ENCODE measurements at places on chromosomes 5 and 9.

DNA sequence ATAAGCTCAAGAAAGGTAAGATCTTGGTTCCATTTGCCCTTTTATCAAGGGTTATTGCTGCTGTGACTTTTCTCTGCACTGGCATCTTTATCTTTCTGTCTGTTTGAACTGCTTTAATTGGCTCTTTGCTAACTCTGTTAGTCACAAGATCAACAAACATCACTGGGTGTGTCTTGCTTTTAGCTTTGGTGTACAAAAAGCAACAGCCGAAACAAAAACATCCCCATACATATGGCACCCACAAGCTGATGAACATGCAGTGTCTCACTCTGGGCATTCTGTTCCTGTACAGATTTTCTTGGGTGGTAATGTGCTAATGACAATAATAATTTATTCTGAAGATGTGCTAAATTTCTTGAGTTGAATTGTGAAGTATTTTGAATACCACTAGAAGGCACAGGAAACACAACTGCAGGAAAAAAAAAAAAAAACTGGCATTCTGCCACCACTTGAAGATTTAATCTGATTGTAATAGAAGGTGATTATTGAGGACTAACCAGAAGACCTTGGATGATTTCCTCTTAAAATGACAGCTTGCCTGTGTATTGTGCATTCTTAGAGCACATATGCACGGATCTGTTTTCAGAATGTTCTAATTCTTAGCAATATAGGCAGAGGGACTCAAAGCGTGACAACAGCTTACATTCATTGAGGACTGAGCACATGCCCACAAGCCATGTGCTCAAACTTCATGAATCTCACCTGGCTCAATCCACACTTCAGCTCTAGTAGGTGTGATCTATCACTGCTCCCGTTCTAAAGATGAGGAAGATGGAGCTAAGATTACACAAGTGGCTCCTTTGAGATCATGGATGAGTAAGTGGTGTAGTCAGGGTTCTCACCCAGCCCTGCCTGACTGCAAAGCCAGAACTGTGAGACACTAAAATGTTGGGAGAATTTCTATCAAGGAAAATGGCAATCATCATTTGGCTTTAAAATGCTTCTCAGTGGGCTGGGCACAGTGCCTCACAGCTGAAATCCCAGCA lies 96.4 kb downstream of the EBF1 start:
- no peak for DNase-seq

- DNase-seq: no peak
Observed at GRCh38 chr5:57527870-57528269, 45.3 kb upstream of the ACTBL2 start.

DNA sequence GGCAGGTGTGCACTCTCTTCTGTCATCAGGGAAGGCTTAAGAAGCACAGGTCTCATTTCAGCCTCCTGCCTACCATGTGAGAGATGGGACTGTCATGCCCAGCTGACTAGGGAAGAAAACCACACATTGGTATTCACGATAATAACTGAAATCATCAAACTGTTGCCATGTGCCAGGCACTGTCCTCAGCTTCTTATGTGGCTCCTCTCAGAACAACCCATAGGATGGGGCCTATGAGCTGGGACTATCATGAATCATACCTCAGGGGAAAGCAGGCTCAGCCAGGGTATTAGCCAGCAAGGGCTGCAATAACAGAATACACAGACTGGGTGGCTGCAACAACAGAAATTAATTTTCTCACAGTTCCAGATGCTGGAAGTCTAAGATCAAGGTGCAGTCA lies 3.3 kb downstream of the AFAP1L1 start:
- DNase-seq: no peak

DNA sequence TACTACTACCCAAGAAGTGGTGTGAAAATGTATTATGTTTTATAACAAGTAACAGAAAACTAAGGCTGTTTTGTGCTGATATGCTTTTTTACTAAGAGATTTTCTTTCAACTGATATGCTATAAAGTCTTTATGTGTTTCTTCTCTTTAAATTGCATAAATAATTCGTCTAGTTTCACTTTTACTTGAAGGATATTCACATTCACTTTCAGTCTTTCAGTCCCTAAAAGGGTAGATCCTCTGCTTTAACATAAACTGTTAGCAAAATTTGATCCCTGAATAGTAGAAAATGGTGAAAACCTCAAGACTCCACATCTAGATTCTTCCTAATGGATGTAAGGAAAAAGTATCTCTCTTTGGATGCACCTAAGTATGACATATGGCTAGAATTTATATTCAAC lies 69.0 kb upstream of the FST start:
- DNase-seq: no peak

GRCh38 chr9:135907006-135907430 lies 328 bp downstream of the CAMSAP1 start:
- DNase-seq: peak; percentile 30

DNA sequence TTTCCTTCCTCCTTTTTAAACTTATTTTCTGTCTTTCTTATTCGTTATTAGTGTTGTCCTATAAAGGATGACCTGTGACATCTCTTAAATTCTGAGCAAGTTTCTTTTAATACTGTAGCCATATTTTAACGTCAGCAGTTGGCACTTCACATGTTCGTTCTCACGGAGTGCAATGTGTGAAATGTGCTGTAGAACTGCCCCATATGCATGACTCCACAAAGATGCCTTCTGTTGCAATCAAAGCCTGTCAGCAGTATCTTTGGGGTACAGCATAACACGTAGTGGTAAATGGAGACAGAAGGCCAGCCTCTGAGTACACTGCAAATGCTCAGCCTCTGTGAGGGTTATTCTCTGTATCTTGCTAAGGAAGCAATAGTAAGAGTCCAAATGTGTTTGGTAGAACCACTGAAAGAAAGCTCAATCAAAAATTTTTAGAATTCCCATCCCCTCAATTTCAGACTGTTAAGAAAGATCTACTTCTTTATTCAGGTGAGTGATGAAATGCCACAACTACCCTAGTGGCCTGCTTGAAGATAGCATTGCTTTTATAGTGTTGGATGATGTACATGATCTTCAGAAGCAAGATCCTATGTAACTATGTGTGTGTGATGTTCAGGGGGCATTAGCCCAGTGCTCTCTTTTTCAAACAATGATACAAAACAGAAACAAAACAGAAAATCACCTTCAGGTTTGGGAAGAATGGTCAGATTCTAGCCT lies 277.7 kb downstream of the TMEM167A start:
- no peak for DNase-seq
